NCI-H1417 (cell line): ENCODE measurements at places on chromosomes 16 and 17.
A peak's percentile ranks its signal among the peaks of the same experiment; 100 is the strongest.

DNA sequence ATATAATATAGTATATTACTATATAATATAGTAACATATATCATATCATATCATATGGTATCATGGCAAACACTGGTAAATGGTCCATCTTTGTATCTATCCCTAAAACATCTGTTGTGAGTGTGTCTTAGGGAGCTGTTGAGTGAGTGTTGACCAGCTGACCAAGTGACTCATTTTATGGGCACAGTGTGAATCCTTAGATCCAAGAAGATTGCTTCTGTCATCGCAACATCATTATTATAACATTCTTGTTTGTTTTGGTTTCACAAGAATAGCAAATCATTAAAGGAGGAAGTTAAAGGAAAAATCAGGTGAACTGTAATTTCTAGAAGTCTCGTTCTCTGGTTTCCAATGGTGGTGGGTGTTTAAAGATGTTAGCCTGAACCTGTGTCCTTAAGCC lies 11.7 kb upstream of the MAF start:
- DNase-seq, result no peak

DNA sequence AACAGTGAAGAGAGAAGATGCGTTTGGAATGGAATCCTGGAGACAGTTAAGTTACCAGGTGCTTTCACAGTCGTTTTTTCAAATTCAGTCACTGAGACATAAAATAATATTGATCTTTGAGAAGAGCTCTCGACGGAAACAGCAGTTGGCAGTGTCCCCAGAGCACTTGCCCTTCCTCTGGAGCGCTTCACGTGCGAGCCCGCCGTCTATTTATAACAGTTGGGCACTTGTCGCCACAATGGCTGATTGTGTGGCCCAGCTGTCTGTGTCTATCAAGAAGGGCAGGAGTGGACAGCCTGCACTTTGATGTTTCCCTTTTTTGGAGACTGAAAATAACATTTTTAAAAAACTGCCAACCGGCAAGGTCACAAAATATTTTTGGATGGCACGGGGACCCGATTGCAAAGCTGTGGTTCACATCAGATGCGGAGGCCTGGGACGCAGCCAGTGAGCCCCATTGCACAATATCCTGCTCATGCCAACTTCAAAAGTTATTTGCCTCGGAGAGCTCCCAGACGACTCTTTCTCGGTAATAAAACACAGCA lies 62.9 kb downstream of the ADCY9 start:
- peak; percentile 93 for DNase-seq

- DNase-seq, result no peak
Measured at GRCh38 chr17:38577244-38577643, 28.5 kb downstream of the SRCIN1 start.

- DNase-seq, result peak; percentile 61
Measured at GRCh38 chr17:27354491-27355081, 60.7 kb downstream of the WSB1 start.

DNA sequence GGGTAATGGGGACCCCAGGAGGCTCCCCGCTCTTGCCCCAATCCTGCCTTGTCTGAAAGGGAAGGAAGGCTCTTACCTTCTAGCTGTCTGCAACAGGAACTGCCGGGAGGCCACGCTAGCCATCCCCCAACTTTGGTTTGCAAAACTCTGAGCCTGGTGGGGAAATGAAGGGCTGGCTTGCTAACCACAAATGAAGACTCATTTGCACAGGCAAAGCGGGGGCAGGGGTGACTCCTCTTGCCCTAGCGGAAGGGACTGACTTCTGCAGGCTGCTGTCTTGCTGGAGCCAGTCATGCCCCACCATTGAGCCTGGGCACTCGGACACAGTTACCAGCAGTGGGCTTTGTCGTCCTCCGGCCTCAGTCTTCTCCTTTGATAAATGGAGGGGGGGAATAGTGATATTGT lies 52.6 kb downstream of the PLCG2 start:
- DNase-seq, result no peak

GRCh38 chr17:64060331-64060730 lies 39.9 kb upstream of the ICAM2 start:
- no peak for DNase-seq

DNA sequence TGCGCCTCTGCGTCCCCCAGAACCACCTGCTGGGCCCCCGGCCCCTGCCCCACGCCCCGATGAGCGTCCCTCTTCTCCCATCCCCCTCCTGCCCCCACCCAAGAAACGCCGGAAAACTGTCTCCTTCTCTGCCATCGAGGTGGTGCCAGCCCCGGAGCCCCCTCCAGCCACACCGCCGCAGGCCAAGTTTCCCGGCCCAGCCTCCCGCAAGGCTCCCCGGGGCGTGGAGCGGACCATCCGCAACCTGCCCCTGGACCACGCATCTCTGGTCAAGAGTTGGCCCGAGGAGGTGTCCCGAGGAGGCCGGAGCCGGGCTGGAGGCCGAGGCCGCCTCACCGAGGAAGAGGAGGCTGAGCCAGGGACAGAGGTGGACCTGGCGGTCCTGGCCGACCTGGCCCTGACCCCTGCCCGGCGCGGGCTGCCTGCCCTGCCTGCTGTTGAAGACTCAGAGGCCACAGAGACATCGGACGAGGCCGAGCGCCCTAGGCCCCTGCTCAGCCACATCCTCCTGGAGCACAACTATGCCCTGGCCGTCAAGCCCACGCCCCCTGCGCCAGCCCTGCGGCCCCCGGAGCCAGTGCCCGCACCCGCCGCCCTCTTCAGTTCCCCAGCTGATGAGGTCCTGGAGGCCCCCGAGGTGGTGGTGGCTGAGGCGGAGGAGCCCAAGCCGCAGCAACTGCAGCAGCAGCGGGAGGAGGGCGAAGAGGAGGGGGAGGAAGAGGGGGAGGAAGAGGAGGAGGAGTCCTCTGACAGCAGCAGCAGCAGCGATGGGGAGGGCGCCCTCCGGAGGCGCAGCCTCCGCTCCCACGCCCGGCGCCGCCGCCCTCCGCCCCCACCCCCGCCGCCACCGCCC lies 5.6 kb upstream of the HSD3B7 start:
- no peak for DNase-seq
